ENCODE measurements at places on chromosomes 6 and 20.

DNA sequence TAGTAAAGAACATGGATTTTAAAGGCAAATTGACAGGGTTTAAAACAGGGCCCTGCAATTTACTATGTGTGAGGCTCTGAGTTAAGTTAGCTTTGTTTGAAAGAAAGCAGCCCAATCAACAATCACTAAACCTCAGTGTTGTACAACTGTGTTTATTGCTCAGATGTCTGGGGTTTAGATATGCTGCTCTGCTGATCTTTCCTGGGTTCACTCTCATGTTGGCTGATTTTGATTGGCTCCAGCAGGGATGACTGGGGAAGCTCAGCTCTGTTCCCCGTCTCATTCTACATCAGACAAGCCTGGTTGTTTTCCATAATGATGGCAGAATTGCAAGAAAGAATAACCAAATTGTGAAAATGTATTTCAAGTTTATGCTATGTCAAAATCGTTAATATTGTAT lies 10.9 kb downstream of the C6orf58 start:
- DNase-seq, result no peak

DNA sequence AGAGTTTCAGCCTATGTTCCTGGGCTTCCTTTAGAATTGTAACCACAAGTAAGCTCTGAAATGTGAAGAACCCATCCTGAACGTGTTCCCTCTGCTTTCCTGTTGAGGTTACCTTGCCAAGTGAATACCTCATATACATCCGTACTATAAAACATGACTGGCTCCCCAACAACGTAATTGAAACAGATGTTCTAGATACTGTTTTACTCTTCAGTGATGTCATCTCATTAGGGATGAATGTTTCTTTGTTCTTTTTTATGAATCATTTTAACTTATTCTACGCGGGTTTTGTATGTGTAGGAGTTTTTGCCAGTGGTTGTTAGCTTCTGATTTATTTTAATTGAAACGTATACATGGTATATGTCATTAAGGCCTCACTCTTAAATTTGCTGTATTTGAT lies 166.8 kb downstream of the SAMD5 start:
- no peak for DNase-seq

- DNase-seq, result no peak
Observed at GRCh38 chr20:31790401-31790800, 28.8 kb upstream of the MYLK2 start.

DNA sequence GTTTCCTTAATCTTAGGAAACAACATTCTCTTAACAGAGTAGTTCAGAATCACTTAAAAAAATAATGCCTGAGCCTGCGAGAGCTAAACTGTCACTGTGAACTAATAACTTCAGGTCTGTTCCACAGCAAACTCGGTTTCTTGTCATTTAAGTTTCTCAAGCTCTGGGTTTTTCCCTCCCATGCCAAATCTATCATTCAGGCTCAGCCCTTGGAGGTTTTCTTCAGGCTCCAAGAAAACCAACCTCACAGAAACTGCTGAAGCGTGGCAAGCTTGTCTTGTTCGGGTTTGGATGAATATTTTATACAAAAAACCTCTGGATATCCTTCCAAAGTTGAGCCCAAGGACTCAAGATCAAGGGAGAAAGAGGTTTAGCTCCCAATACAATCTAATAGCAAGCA lies 99.7 kb upstream of the SNX9 start:
- DNase-seq, result no peak
